Activated gamma-delta T cell (primary cell): ENCODE measurements at places on chromosomes 1 and 21.

- no peak for DNase-seq
Measured at GRCh38 chr1:100065969-100066227, 66.8 kb downstream of the SASS6 start.

- DNase-seq, result no peak
Measured at GRCh38 chr1:46652321-46653100, 15.7 kb downstream of the ATPAF1 start.

- DNase-seq, result no peak
Measured at GRCh38 chr1:208217781-208218180, 26.4 kb downstream of the PLXNA2 start.

DNA sequence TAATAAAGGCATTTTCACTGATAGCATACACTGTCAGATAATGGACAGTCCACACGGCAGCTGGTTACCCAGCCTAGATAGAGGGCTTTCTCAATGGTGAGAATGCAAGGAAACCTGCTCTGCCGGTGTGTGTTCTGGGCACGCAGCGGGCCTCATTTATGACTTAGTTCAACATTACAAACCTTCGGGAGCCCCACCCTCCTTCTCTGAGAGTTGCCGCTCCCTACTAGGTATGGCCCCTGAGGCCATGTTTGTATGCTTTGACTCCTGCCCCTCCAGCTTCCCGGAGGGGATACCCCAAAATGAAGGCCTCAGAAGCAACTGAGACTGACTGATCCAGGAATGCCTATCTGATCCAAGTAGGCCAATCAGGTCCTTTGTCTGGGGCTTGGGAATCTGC lies 17.2 kb upstream of the FABP3 start:
- no peak for DNase-seq

DNA sequence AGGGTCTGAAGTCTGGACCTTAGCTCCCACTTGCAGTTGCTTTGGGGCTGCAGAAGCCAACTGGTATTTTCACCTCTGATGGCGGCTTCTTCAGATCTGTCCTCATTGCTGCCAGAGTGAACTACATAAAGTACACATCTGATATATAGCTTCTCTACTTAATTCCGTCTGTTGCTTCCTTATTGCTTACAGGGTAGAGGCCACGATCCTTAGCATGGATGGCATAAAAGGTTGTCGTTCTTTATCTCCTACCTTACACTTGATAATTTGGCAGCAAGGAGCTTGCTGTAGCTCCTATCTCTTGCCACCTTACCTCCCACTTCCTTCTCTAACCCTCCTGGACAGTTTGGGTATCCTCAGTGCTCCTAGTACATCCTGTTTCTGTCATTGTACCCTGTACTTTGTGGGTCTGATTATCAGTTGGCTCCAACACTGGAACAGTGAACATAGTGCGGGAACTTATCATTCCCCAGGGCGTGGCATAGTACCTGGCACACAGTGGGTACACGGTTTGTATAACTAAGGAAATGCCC lies 30.9 kb upstream of the NBL1 start:
- no peak for DNase-seq

DNA sequence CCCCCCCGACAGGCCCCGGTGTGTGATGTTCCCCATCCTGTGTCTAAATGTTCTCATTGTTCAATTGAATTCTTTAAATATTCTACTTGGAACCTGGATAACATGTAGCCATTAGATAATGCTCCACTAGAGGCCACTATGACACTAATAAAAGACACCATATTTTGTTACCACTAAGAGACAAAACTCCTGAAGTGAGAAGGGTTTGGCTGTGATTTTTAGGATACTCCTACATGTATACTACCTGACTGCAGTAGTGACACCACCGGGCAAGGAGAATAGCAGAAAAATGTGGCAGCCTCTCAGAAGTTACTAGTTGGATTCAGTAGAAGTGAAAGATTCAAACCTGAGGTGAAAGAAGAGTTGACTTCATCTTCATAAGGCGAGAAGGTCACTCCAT lies 36.0 kb downstream of the F5 start:
- DNase-seq, result no peak

DNA sequence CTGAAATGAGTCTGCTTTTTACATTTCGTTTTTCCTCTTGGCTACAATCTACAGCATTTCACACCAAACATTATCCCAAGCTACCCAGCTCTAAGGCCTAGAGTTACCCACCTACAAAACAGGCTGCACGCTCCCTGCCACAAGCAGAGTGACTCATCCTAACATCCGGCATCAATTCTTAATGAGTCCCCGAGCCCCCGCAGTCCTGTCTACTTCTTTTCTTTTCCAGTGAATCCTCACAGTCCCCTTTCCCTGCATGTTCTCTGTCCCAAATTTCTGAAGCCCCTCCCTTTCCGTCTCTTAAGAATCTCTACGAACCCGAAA lies 650 bp downstream of the PCNX2 start:
- DNase-seq, result no peak

- DNase-seq, result no peak
Measured at GRCh38 chr1:12447849-12448312, 170.1 kb downstream of the DHRS3 start.

DNA sequence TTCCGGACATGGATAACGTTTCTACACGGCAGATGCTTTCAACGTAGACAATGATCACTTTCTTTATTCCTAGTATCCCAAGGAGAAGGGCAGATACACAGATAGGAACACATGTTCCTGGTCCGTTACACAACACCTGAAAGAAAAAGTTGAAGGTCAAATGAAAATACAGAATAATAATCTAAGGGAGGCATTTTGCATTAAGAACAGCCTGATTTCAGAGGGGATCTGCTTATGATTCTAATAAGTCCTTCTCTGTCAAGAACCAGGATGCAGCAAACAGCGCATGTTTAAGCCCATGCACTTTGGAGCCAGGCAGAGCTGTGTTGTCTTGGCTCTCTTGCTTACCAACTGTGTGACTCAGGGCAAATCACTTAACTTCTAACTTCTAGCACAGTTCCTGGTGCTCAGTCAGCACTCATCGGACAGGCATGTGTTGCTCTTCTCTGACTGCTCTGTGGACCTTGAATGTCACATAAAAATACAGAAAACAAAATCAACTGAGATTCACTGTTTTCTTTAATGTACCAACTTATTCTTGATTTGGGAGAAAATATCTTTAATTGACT lies 56.3 kb upstream of the CNN3 start:
- DNase-seq, result no peak

- no peak for DNase-seq
Measured at GRCh38 chr1:101482306-101482705, 245.5 kb downstream of the S1PR1 start.

- no peak for DNase-seq
Measured at GRCh38 chr1:6491480-6491962, at the start of gene PLEKHG5. TSS of gene PLEKHG5 (minus strand) at chr1:6491667. CDS start at chr1:6477571, 14,096 bp downstream.

GRCh38 chr1:54464477-54465146 lies 58.4 kb upstream of the SSBP3 start:
- DNase-seq, result no peak

DNA sequence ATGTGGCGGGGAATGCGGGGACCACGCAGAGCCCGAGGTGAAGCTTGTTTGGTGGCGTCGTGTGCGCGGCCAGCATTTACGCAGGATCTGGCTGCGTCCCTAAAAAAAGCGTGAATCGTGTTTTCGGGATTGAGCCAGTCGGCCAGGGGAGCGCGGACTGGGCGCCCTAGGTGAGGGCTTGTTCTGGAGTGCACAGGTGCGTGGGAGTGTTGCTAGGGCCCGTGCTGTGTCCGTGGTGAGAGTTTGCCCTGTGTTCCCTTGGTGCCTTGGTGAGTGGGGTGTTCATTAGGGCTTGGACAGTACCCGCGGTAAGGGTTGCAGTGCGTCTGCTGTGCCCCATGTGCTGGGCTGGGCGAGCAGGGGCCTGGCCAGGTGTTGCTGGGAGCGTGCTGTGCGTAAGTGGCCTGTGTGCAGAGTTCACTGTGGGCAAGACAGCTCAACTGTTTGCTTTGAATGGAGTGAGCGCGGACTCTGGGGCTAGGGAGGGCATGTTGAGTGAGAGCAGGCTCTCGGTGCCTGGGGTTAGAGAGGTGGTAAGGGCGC lies 673 bp downstream of the CD46 start:
- no peak for DNase-seq

DNA sequence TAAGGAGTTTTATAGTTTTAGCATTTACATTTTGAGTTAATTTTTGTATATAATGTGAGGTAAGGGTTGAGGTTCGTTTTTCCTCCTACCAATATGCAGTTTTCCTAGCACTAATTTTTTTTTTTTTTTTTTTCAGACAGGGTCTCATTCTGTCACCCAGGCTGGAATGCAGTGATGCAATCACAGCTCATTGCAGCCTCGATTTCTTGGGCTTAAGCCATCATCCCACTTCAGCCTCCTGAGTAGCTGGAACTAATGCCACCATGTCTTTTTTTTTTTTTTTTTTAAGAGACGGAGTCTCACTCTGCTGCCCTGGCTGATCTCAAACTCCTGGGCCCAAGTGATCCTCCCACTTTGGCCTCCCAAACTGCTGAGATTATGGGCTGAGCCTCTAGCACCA lies 2.5 kb upstream of the UBASH3A start:
- no peak for DNase-seq

DNA sequence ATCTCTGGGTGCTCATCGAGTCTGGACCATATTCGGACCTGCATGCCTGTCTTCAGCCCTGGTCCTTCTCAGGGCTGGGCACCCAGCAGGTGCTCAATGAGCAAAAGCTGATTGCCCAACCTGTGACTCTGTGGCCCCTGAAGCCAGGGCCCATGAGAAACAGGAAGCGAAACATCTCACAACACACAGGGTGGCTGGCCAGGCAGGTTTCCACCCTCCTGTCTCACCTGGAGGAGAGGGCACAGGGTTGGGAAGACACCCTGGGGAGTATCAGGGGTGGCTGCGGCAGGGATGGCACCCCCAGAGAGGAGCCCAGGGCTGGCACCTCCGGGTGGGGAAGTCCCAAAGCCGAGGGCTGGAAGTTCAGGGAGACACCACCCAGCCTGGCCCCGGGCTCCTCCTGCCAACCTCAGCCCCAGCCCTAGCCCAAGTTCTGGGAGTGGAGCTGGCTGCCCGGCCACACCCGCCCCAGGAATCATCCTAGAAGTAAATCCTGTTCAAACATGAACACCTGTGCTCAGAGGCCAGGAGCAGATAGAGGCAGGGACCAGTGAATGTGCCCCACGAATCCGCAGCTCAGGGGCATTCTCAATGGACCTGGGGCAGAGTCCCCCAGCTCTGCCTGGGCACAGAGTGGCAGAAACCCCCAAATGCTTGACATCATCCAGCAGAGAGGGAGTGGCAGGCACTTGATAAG lies 54.6 kb downstream of the RAP1GAP start:
- no peak for DNase-seq

- no peak for DNase-seq
Measured at GRCh38 chr1:248618878-248619277, 16.0 kb downstream of the OR2T11 start.

DNA sequence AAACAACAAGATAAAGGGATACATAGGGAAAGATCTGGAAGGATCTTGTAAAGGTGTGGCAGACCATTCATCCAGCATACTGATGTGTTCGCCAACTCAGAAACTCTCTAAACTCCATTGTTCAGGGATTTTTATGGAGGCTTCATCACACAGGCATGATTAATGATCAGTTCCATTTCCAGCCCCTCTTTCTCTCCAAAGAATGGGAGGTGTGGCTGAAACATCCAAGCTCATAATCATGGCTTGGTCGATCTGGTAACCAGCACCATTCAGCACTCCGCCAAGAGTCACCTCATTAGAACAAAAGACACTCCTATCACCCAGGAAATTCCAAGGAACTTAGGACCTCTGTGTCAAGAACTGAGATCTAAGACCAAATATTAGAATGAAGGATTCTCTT lies 180.6 kb upstream of the RNPC3 start:
- no peak for DNase-seq

GRCh38 chr1:64155278-64155677 lies 48.1 kb upstream of the UBE2U start:
- no peak for DNase-seq

DNA sequence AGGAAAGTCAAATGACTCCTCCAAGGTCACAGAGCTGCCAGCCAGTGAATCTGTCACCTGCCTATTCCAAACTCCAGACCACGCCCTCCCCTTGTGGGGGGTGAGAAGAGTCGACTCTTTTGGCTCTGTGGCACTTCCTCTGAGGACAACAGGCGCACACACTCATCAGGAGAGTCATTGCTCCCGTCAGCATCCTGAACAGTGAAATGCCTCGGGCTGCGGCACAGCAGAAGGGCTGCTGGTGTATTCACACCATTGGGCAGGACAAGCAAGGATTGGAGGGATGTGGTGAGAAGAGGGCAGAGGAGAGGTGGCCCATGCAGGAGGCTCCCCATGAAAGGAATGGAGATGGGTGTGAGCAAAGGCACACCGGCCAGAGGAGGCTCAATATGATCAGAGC lies 239.0 kb downstream of the TOMM20 start:
- no peak for DNase-seq

DNA sequence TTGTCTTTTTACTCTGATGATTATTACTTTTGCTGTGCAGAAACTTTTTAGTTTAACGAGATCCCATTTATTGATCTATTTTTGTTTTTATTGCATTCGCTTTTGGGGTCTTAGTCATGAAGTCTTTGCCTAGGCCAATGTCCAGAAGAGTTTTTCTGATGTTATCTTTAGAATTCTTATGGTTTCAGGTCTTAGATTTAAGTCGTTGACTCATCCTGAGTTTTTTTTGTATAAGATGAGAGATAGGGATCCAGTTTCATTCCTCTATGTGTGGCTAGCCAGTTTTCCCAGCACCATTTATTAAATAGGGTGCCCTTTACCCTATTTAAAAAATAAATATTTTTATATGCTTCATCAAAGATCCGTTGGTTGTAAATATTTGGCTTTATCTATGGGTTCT lies 13.2 kb downstream of the MAN1C1 start:
- no peak for DNase-seq

- no peak for DNase-seq
Measured at GRCh38 chr1:1031659-1032235, 11.8 kb downstream of the AGRN start.

GRCh38 chr1:235408503-235408960 lies 41.3 kb downstream of the TBCE start:
- no peak for DNase-seq

DNA sequence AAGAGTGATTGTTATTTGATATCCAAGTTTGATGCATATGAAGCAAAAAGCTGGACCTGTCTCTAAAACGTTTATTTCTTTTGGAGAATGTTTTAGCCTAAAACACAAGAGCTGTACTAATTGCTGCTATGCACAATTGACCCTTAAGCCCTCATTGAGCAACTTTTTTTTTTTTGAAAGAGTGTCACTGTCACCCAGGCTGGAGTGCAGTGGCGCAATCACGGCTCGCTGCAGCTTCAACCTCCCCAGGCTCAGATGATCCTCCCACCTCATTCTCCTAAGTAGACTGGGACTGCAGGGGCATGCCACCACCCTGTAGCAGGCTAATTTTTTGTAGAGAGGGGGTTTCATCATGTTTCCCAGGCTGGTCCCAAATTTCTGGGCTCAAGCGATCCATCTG lies 129.1 kb downstream of the PIK3R3 start:
- DNase-seq, result no peak

- DNase-seq, result no peak
Measured at GRCh38 chr1:67316180-67316902, 8.7 kb downstream of the IL12RB2 start.

DNA sequence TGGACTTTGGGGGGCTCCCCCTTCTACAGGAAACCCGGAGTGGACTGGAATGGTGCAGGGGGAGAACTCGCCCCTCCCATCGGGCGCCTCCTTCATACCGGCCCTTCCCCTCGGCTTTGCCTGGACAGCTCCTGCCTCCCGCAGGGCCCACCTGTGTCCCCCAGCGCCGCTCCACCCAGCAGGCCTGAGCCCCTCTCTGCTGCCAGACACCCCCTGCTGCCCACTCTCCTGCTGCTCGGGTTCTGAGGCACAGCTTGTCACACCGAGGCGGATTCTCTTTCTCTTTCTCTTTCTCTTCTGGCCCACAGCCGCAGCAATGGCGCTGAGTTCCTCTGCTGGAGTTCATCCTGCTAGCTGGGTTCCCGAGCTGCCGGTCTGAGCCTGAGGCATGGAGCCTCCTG lies at the start of gene TNFRSF14:
Gene TNFRSF14, plus strand, starts transcription at position 95 of the 401 bp plus-strand sequence. Its CDS starts 294 bp downstream, at position 389.
- no peak for DNase-seq

GRCh38 chr1:29883411-29883832 lies 647.1 kb downstream of the PTPRU start:
- no peak for DNase-seq
